ENCODE measurements at places on chromosomes 7 and 10.

- no peak for DNase-seq
These were observed 24.3 kb downstream of the RGR start for GRCh38 chr10:84269162-84269561.

GRCh38 chr7:31778296-31778695, 91.3 kb downstream of the PPP1R17 start:
- no peak for DNase-seq

- no peak for DNase-seq
These were observed 130.7 kb upstream of the NOBOX start for GRCh38 chr7:144534196-144534595.

- no peak for DNase-seq
These were observed 76.4 kb downstream of the RGS10 start for GRCh38 chr10:119466076-119466475.

DNA sequence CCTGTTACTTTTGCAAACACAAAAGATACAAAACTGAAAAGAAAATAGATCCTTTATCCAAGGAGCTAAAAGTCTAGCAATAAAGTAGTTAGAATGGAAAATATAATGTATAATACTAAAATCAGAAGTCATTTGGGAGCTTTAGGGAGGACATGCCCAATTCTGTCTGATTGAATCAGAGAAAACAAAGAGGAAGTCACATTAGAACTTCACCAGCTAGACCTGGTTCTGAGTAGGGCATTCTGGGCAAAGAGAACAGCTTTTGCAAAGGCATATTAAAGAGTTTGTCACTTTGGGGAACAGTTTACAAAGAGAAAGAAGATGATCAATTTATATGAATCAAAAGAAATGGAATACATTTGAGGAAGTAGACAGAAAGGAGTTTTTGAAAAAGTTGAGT, 107.0 kb upstream of the PRSS1 start:
- no peak for DNase-seq

DNA sequence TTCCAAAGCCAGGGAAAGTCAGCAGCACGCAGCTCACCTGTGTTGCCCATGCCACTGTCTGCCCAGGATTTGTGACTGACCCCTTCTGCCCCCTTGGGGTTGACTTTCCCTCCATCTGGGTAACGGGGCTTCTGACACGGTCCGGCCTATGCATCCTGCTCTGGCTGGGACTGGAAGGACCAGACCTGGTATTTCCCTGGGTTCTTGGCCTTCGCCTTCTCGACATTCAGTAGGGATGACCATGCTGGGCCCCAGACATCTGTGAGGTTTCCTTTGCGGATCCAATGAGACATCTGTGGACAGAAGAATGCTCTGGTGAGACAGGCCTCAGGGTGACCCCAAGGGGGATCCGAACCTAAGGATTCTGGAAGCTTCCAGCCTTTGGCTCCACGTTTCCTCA, 34.2 kb upstream of the ZNF716 start:
- DNase-seq = no peak

DNA sequence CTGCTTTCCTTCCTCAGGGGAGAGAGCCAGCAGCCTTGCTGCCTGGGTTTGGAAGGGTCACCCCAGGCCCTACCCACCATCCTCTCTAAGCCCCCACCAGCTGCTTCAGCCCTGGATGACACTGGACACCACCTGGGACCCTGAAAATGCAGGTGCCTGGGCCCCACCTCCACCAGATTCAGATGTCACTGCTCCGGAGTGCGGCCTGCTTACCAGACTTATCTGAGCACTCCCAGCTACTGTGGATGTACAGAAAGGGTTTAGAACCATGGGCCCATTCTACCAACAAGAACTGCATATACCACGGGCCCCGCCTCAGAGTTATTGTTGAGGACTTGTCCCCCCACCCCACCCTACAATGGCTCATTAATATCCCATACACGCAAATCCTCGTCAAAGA, 172.3 kb downstream of the PTPRN2 start:
- no peak for DNase-seq

DNA sequence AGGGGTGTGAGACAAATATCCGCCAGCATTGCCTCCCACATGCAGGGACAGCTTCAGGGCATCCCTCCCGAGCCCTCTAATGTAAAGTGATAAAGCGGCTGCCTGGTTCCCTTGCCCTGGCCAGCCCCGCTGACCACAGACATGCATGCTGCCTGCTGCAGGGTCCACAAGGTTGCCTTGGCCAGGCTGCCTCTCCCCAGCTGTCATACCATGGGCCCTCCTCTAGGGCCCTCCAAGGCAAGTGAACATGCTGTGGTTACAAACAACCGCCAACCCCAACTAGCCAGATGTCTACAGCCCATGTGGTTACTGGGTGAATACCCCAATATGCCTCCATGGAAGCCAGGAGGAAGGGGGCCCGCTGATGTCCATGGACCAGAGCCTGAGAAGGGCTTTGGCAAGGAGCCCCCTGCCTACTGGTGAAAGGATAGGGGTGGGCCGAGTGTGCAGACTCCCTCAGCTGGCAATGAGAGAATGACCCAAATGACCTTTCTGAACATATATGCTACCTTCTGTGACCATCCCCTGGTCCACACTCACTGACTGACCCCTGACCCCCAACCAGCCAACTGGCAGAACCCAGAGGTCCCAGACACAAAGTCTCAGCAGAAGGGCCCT, 37.4 kb downstream of the GRID1 start:
- DNase-seq = no peak

DNA sequence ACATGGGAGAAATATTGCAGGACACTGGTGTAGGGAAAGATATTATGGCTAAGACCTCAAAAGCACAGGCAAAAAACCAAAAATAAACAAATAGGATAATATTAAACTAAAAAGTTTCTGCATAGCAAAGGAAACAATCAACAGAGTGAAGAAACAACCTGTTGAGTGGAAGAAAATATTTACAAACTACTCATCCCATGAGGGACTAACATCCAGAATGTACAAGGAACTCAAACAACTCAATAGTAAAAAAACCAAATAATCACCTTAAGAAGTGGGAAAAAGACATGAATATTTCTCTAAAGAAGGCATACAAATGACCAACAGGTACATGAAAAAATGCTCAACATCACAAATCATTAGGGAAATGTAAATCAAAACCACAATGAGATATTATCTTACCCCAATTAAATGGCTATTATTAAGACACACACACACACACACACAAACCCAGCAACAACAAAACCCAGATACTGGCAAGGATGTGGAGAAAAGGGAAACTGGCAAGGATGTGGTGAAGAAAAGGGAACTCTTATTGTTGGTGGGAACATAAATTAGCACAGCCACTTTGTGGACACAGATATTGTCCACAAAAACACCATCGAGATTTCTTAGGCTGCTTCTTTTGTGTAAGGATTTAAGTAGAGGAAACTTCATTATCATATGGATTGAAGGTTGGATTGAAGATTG, 9.8 kb upstream of the RAB18 start:
- DNase-seq = no peak

DNA sequence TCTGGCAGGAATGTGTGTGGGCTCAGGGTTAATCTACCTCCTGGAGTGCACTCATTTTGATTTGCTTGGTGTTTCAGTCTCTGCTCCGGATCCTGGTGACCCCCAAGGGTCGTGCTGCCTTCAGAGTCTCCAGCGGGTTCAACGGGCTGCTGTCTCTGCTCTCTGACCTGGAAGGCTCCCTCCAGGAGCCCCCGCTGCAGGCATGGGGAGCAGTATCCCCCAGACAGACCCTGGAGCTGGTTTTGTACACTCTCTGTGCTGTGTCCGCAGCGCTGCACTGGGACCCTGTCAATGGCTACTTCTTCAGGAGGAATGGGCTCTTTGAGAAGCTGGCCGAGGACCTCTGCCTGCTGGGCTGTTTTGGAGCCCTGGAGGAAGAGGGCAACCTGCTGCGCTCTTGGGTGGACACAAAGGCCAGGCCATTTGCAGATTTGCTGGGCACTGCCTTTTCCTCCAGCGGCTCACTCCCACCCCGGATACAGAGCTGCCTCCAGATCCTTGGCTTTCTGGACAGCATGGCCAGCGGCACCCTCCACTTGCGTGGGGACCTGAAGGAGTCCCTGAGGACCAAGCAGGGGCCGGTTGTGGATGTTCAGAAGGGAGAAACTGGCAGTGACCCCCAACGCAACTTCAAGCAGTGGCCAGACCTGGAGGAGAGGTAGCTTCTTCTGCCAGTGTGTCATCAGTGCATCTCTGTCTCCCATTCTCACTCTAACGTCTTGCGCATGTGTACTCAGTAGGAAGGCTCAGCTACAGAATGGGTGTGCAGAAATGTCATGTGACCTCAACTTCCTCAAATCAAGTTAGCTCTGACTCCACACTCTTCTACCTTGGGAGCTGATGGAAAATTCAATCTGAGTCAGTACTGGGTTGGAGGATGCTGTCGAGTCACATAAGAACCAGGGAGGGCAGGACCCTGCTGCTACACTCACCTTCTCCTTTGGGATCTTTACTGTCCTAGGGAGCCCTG, 58.5 kb downstream of the WDFY4 start:
- DNase-seq = no peak

- DNase-seq = no peak
These were observed 364.7 kb downstream of the SORCS1 start for GRCh38 chr10:106799776-106800175.

- no peak for DNase-seq
These were observed 74.0 kb upstream of the EN2 start for GRCh38 chr7:155383756-155384491.

DNA sequence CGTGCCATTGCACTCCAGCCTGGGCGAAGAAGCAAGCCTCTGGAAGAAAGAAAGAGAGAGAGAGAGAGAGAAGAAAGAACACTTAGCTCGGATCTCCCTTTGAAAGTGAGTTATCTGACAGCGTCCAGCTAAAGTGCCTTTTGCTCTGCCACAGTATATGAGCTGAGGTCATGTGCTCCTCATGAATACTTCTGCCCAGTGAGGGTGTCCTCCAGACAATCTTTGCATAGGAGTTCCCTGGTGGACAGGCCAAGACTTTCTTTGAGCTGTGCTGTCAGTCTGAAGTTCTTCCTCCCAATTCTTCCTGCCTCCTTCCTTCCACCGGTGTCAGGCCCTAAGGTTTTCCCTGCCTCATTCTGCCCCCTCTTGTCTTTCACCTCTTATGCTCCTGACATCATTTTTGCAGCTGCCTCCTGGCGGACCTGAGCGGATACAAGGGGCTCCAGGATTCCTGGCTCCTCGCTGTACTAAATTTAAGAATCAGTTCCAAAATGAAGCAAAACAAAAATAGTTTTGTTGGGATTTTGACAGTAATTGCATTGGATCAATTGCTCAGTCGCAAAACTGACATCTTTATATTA, 31.9 kb downstream of the XRCC2 start:
- no peak for DNase-seq

GRCh38 chr7:21054427-21055112, 267.9 kb upstream of the SP8 start:
- DNase-seq = no peak

- peak; percentile 69 for DNase-seq
These were observed 13.0 kb upstream of the WIPI2 start for GRCh38 chr7:5177060-5177459.

DNA sequence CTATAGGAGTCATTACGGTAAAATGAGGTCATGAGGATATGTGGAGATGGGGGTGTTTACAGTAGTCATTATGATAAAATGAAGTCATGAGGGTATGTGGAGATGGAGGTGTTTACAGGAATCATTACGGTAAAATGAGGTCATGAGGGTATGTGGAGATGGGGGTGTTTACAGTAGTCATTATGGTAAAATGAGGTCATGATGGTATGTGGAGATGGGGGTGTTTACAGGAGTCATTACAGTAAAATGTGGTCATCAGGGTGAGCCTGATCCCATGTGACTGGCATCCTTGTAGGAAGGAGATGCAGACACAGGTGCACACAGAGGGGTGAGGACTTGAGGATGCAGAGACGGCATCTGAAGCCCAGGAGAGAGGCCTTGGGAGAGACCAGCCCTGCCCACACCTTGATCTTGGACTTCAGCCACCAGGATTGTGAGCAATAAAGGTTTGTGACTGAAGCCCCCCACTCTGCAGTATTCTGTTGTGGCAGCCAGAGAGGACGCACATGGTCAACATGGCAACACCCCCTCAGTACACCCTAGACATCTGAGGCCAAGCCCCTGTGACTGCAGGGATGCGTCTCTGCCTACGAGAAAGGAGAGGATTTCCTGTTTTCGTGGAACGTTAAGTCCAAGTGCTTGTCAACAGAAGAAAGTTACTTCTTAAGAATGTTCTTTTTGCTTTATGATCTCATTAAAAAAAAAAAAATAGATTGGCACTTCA, 544.4 kb downstream of the DNAJB6 start:
- DNase-seq = no peak

GRCh38 chr10:75243426-75243825, 7.7 kb upstream of the COMTD1 start:
- no peak for DNase-seq

- DNase-seq = no peak
These were observed 20.7 kb downstream of the PRSS2 start for GRCh38 chr7:142791502-142791901.

GRCh38 chr7:132666774-132667172, 90.5 kb upstream of the PLXNA4 start:
- no peak for DNase-seq

DNA sequence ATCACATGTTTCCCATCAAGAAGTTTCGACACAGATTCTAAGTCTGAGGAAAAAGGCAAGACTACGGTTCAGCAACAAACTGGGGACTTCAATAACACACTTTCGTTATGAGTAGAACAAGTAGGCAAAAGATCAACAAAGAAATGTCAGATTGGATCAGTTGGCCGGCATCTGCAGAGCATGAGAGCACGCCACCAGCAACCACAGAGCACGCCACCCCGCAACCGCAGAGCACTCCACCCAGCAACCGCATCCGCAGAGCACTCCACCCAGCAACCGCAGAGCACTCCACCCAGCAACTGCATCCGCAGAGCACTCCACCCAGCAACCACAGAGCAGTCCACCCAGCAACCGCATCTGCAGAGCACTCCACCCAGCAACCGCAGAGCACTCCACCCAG, 89.7 kb upstream of the FAM20C start:
- no peak for DNase-seq

DNA sequence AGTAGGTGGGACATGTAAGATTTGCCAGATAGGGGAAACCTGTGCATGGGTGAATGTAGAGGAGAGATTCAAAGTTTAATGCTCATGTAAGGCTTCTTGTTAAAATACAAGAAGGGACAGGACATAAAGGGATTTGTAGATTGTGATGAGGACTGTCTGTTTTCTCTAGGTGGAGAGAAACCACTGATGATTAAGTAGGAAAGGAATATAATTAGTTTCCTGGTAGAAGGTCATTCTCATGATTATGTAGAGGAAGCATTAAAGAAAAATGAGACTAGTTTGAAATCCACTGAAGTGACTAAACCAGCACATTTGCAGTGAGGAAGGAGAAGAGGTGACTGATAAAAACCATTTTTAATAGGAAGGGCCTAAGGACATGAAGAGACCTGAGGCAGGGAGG, 19.6 kb upstream of the MACC1 start:
- DNase-seq = no peak
